RWPE1 (cell line): ENCODE measurements at places on chromosomes 4 and X.

DNA sequence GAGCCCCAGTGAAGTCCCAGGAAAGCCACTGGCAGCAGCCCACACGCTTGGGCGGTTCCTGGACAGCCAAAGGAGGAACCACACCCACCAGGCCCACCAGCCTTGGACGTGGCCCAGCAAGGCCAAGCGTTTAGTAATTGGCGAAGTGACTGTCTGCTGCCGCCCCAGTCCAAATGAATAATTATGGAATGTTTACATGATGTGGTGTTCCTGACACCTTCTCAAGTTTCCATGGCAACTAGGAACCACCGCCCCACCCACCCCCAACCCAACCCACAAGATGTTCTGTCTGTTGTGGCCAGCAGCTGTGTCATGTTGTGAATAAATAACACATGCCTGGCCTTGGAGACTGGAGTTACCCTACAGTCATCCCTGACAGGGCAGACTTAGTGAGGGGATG lies 22.3 kb downstream of the APLN start:
- DNase-seq: no peak

DNA sequence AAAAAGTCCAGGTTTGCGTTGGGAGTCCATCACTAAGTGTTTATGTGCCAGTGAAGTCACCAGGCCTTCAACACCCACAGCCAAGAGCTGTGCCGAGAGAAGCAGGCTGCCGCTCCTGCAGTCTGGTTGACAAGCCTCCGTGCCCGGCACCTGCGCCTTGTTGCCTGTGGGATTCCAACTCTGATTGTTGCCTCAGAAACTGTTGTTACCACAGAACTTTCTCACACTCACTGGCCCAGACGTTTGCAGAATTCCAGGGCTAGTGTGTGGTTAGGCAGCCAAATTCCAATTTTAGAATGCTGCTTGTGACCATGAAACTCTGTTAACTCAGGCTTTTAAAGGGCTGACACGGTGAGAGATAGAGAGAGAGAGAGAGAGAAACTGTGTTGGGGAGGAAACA lies 119.5 kb upstream of the LIMCH1 start:
- DNase-seq: no peak

GRCh38 chr4:53147711-53148110 lies 218.2 kb downstream of the SCFD2 start:
- no peak for DNase-seq

- DNase-seq: no peak
Measured at GRCh38 chr4:73759357-73759756, 19.0 kb downstream of the CXCL8 start.

- DNase-seq: peak; percentile 30
Measured at GRCh38 chr4:138650929-138651448, 364.6 kb upstream of the NOCT start.
